ENCODE measurements at places on chromosomes 16 and 17.

- DNase-seq = no peak
Measured at GRCh38 chr16:67419502-67419901, 3.2 kb upstream of the ZDHHC1 start.

- no peak for DNase-seq
Measured at GRCh38 chr17:66369830-66370229, 67.4 kb downstream of the PRKCA start.

GRCh38 chr17:31533546-31534155, 142.2 kb downstream of the RAB11FIP4 start:
- DNase-seq = no peak

- no peak for DNase-seq
Measured at GRCh38 chr16:3952737-3953131, 72.2 kb upstream of the CREBBP start.

DNA sequence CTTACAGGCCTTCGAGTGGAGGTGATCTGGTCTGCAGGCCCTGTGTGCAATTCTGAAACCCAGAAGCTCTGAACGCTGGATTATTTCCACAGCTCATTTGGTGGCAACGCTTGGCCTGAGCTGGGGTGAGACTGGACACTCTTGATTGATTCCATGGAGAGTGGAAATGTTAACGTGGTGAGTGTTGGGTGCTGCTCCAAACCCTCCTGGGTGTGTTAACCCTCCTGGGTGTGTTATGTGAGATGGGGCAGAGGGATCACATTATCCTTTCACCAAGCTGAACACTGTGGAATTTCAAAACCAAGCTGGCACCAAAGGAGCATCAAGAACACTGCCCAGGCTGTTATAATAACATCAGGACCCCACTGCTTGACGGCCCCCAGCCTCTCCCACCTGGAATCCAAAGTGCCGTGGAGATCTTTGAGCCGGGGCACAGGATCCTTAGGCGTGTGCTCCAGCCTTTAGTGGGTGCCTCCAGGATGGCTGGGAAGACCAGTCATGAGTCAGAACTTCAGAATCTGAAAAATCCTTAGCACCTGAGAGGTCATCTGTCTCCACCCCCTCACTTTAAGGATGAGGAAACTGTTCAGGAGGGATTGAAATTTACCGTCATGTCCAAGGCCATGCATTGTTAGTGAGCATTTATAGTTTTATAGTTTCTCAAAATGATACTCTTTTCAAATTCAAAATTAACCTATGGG, 75.0 kb downstream of the RPTOR start:
- no peak for DNase-seq

- no peak for DNase-seq
Measured at GRCh38 chr16:54504372-54504771, 217.8 kb upstream of the IRX3 start.

GRCh38 chr17:47821031-47821423, 567 bp downstream of the OSBPL7 start:
- no peak for DNase-seq

DNA sequence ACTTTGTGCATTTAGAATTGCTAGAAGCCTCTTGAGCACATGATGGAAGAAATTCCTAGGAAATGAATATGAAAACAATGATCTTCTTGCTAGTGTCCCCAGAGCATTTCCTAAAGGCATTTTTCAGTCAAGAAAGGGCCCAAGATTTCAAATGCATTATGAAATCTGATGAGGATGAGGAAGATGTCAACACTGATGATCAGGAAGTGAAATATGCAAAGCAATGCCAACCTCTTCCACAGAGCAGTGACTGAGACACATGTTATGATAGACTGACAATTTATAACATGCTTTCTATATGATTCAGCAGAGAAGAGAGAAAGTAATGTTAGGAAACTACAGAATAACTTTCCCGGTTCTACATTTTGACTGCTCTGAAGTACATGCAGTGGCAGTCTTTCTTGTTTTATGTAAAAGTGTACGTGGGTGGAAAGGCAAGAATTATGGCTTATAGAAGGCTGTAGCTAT, 859.1 kb upstream of the GOT2 start:
- no peak for DNase-seq

- no peak for DNase-seq
Measured at GRCh38 chr16:56332464-56333079, 92.8 kb downstream of the AMFR start.

GRCh38 chr17:19703106-19703827, 13.1 kb downstream of the SLC47A2 start:
- DNase-seq = no peak

DNA sequence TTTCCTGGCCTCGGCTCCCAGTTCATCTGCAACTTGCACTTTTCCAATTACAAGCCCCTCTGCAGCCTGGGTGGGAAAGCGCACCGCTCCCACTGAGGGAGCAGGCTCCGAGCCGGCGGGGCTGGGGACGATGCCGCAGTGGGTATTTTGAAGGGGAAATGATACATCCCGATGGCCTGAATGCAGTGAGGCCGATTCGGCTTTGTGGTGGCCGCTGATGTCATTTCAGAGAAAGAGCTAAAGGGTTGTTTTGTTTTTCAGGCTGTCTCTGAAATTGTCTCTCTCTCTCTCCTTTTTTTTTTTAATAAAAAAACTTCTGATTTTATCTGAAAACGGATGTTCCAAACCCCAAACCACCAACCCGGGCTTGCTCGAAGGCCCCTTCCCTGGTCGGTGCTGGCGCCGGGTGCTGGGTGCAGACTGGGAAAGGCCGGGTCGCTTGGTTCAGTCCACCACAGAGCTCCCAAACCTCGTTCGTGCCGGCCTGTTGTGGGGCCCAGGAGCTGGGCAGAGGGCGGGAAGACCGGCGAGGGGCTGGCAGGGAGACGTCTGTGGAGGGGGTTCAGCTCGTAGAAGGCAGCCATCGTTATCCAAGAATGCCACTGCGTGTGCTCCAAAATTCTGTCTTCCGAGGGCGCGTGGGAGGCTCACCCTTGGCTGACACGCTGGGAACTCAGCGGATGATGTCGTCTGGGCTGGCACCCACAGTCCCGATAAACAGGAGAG, 102.8 kb downstream of the FOXL1 start:
- no peak for DNase-seq

GRCh38 chr17:71777048-71777640, 343.7 kb upstream of the SOX9 start:
- no peak for DNase-seq

GRCh38 chr16:1211451-1212268, 13.4 kb downstream of the TPSG1 start:
- DNase-seq = no peak

DNA sequence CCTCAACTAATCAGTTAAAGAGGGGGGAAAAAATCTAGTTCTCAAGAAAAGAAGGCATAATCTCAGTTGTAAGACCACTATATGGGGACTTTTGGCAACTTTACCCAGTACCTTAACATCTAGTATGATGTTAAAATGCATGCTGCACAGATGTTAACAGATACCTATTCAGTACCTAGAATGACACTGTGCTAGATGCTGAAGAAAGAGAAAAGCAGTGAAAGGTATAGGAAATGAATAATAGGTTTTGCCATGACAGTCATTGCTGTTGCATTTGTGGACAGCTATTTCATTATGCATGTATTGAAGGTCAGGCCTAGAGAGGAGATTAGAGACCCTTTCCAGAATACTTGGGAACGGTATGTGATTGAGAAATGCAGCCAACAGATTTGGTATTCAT, 34.5 kb downstream of the PIGL start:
- no peak for DNase-seq

GRCh38 chr16:78571434-78571833, 472.0 kb downstream of the WWOX start:
- DNase-seq = no peak

- peak; percentile 41 for DNase-seq
Measured at GRCh38 chr17:75487351-75488070, 27.8 kb downstream of the CASKIN2 start.

DNA sequence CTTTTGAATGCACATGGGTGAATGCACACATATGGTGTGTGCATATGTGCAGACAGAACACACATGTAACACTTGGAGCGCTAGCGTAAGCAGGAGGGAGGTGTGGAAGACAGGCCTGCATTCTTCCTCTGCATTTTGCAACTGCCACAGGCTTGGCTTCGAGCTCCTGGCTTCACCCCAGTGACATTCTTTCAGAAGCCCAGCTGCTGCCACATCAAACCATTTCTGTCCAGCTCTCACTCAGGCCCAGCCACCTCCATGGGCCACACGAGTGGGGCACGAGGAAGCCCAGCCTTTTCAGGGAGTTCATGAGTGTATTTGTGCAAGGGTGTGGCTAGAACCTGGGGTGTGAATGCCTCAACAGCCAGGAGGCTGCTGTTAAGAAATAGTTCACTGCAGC, 18.8 kb downstream of the LGALS3BP start:
- no peak for DNase-seq

DNA sequence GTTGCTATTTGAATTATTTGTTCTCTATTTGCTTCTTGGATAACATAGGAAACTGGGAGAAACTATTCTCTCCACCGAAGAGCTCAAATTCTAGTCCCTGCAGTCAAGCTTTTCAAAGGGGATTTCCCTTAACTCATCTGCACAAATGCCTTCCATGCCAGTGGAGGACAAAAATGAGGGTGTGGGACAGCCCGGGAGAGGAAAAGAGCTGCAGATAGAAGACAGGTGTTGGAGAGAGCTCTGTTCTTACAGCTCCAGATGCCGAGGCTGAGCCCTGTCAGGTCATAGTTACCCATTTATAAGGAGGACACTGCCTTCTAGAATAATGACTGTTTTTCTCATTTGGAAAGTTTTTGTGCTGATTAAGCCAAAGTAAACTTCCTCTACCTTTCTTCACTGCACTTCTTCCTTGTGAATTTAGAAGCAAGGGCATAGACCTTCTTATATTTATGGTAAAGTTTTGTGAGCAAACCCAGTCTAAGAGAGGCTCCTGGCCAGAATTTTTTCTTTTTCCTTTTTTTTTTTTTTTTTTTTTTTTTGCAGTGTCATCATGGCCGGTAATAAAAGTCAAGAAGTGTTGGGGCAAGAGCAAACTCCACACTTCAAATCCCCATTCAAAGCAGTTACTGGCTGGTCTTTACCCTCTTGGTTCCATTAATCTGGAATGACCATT, 177.2 kb downstream of the ABCC12 start:
- no peak for DNase-seq

GRCh38 chr17:40705584-40705983, 2.0 kb upstream of the KRT24 start:
- DNase-seq = no peak

GRCh38 chr17:30380643-30381339, 2.1 kb downstream of the CPD start:
- DNase-seq = no peak

DNA sequence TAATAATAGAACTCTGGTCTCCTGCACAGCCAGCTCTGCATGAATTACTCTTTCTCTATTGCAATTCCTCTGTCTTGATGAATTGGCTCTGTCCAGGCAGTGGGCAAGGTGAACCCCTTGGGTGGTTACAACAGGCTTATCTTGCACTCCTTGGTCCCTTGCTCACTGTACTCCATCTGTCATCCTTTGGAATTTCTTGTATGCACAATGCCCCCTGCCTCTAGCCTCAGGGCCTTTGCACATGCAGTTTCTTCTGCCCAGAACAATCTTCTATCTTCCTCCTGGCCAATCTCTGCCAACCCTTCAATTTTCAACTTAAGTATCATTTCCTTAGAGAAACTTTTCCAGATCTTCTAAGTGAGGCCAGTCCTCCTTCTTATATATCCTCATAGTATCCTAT, 114.7 kb upstream of the NLRP1 start:
- DNase-seq = no peak

- no peak for DNase-seq
Measured at GRCh38 chr17:50575581-50576210, 15.2 kb downstream of the CACNA1G start.

DNA sequence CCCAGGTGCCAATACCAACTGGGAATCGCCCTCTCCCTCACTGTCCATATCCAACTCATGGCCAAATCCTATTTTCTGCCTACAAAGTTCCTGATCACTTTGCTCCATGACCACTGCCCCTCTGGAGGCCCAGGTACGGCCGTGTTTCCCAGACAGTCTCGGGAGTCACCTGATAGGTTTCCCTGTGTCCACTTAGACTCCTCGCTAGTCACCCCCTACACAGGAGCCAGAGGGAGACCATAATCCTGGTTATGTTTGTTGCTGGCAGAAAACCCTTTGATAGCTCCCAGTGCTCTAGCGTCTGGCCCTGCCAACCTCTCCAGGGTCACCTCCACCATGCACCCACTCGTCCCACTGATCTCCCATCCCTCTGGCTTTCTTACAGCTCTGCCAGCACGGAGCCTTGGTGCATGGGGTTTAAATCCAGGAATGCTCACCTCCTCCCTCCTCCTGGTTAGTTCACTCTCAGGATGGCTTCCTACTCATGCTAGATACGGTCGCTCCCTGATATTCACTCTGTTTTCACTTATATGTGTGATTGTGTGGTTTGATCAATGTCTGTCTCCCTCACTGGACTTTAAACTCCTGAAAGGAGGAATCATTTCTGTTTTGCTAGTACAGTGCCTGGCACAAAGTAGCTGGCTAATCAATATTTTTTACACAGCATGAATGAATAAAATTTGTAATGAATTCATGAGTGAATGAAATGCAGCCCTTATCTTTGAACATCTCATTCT, 7.5 kb upstream of the CALB2 start:
- no peak for DNase-seq

GRCh38 chr17:74392848-74393247, 25.5 kb downstream of the GPR142 start:
- DNase-seq = no peak

- no peak for DNase-seq
Measured at GRCh38 chr17:61862105-61862574, 1.2 kb downstream of the BRIP1 start.

GRCh38 chr17:43846963-43847371, at the start of gene CD300LG:
Gene CD300LG, plus strand, starts transcription at chr17:43847176. Its CDS starts 41 bp downstream, at chr17:43847217.
- no peak for DNase-seq

DNA sequence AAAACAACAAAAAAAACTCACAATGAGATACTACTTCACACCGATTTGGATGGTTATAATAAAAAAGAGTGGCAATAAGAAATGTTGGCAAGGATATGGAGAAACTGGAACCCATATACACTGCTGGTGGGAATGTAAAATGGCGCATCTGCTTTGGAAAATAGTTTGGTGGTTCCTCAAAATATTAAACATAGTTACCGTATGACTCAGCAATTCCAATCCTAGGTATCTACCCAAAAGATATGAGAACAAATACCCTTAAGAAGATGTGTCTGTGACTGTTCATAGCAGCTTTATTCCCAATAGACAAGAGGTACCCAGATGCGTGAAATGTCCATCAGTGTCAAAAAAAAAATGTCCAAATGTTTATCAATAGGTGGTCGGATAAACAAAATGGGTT, 7.2 kb downstream of the CPPED1 start:
- no peak for DNase-seq

DNA sequence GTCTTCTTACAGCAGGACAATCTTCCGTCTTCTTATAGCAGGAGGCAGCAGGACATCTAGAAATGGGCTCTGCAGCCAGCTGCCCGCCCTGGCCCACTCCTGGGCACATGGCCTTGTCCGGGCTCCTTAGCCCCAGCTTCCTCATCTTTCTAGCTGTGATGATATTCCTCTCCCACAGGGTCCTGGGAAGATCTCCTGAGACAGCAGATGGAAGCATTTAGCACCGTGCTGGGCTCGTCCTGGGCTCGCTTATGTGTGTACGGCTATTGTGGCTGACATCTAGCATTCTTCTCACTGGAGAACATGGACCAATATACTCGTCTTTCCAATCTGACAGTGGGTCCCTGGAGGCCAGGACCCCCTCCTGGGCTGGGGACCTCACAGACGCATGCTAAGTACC, 48.5 kb downstream of the TIMM22 start:
- DNase-seq = no peak

GRCh38 chr16:1163567-1164055, 10.7 kb downstream of the CACNA1H start:
- no peak for DNase-seq

GRCh38 chr17:36602030-36602748, 806 bp downstream of the MRM1 start:
- DNase-seq = no peak

Measured in naive thymus-derived CD8-positive, alpha-beta T cell (primary cell).